Mesenteric fat pad (tissue), 1 donor: ENCODE measurements at places on chromosomes 12 and 14. TPM values are rescaled to one million over a fixed set of nuclear protein-coding genes. Genes with fewer than 3 reads are reported as not detected.

The ATL1 gene
- 3.6 TPM for total RNA-seq

The TAS2R31 gene
- total RNA-seq = 3.7 TPM

The LAG3 gene
- 1.3 TPM for total RNA-seq

The TMEM63C gene
- total RNA-seq = 0.51 TPM

The NEUROD4 gene
- total RNA-seq = not detected

The P3H3 gene
- total RNA-seq = 11.1 TPM

The CISTR gene
- not detected for total RNA-seq

The EID3 gene
- 8.2 TPM for total RNA-seq

The LTBP2 gene
- total RNA-seq = 58.2 TPM

The FAM181A gene
- not detected for total RNA-seq

The SYCP3 gene
- total RNA-seq = not detected

GRCh38 chr14:74148705-74149104, 63.9 kb downstream of the LIN52 start:
- DNase-seq = no peak

DNA sequence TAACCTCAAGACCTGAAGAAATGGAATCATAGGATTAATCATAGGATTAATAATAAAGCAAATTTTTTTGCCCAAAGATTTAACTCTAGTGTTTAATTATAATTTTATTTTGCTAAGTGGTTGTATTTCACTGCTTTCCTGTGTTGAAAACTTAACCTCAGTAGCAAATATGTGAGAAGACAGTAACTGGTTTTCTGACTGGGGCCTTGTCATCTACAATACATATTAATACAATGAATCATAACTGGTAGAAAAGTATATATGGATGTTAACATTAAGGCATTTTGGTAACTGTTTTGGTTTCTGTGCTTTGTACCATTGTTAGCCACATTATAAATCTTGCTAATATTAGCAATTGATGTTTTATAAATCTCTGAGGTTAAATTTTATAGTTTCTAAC, 92.2 kb downstream of the ACSS3 start:
- no peak for DNase-seq

- DNase-seq = no peak
Measured at GRCh38 chr12:114063435-114063834, 97.3 kb upstream of the RBM19 start.

DNA sequence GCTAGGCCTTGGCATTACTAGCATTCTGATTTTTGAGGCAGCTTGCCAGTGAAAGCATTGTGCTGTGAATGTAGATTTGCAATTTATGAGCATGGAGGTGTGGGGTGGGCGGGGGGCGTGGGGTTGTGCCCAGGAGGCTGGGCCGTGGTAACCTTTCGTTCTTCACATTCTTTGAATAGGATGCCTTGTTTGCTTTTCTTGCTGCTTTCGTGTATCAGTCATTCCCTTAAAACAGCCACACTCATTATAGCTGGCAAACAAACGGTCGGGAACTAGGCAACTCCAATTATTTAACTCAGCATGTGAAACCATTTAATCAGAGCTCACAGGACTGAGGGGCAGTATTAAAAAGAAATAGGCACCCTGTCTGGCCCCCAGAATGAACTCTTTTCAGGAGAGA, 115.9 kb upstream of the PELI2 start:
- no peak for DNase-seq

- DNase-seq = no peak
Measured at GRCh38 chr14:56333359-56334292, 215.4 kb downstream of the PELI2 start.

GRCh38 chr12:11687528-11687927, 38.1 kb downstream of the ETV6 start:
- no peak for DNase-seq

- peak; percentile 16 for DNase-seq
Measured at GRCh38 chr12:51870504-51870903, 17.4 kb upstream of the ANKRD33 start.

DNA sequence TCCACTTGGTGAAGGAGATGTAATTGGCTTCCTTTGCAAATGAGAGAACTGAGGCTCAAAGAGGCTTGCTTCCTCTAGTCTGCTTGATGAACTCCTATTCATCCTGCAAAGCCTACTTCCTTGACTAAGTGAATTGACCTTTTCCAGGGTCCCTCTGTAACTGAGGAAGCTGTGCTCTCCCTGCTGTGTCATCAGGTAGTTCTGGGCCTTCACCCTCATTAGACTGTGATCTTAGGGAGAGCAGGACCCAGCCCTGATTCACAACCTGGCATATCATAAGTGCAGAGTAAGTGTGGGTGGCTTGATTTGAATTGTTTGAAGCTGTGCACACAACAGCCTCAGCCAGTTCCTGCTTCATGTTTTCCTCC, 16.3 kb downstream of the ASB2 start:
- no peak for DNase-seq

- DNase-seq = no peak
Measured at GRCh38 chr14:55773312-55773711, 193.3 kb downstream of the KTN1 start.

DNA sequence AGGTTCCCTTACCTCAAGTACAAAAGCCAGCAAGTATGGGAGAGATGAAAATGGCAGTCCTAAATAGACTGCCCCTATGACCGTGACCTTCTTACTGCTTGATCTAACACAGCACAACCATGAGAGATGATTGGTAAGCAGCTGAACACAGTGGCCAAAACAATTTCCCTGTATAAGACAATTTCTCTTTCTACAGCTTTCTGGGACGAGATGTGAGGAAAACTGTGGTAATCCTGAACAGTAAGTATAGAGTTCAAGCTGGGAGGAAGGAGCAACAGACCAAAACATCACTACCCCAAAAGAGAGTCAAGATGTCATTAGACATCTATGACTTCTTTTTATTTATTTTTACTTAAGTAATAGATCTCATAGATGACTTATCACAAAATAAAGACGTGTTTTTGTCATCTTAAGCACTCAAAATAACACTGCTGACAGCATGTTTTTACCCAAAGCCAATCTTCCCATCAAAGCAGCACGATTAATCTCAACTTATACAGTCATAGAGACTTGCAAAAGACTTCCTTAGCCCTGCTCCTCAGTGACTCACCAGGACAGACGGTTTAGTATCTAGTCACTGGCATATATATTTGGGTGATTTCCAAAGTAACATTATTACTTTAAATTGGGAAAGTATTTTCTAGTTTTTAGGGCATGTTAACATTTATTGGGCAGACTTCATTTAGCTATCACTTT, 3.7 kb downstream of the TMEM52B start:
- no peak for DNase-seq

GRCh38 chr12:26318661-26319068, 123.3 kb downstream of the SSPN start:
- no peak for DNase-seq

GRCh38 chr14:44782775-44783238, 178.9 kb downstream of the KLHL28 start:
- DNase-seq = no peak

- DNase-seq = no peak
Measured at GRCh38 chr14:101797856-101798255, 36.3 kb downstream of the PPP2R5C start.

DNA sequence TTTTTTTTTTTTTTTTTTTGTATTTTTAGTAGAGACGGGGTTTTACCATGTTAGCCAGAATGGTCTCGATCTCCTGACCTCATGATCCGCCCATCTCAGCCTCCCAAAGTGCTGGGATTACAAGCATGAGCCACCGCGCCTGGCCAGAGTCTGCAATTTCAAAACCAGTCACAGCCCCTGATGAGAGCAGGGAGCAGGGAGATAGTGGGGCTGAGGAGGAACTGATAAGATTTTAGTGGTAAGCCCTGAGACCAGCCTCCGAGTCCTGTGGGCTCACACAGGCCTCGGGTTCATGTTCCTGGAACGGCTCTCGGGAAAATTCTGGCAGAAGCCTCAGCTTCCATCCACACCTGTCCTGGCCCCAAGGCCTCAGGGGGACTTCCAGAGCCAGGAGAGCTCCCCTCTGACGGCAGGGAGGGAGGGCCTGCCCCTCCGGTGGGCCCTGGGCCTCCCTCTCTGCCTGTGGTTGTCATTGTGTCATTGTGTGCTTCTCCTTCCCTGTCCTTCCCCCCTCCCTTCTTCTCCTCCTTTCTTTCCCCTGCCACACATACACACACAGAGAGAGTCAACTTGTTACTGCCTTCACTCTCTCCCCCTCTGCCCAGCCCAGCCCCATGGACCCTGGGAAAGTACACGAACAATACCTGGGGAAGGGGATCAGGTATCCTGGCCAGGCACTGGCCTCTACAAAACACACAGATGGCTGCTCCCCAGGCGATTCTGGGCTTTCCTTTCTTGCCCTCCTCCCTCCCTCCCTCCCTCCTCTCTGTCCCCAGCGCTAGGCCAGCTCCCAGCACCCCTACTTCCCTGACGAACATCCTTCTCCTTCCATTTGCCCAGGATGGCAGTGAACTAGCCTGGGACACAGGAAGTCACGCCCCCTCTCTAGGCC, 294.1 kb downstream of the DPF3 start:
- DNase-seq = no peak

DNA sequence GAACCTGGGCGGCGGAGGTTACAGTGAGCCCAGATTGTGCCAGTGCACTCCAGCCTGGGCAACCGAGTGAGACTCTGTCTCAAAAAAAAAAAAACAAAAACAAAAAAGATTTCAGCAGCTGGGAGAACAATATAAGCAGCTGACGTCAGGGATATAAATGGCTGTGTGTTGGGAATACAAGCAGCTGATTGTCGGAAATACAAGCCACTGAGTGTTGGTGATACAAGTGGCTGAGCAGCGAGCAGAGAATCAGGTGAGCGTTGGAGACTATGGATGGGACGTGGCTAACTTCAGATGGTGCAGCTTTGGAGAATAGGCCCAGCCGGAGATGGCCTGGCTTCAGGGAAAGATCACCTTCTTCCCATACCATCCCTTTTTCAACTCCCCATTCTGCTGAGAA, 32.0 kb downstream of the PSEN1 start:
- DNase-seq = no peak

- no peak for DNase-seq
Measured at GRCh38 chr14:51394384-51394783, 154.3 kb downstream of the TMX1 start.

DNA sequence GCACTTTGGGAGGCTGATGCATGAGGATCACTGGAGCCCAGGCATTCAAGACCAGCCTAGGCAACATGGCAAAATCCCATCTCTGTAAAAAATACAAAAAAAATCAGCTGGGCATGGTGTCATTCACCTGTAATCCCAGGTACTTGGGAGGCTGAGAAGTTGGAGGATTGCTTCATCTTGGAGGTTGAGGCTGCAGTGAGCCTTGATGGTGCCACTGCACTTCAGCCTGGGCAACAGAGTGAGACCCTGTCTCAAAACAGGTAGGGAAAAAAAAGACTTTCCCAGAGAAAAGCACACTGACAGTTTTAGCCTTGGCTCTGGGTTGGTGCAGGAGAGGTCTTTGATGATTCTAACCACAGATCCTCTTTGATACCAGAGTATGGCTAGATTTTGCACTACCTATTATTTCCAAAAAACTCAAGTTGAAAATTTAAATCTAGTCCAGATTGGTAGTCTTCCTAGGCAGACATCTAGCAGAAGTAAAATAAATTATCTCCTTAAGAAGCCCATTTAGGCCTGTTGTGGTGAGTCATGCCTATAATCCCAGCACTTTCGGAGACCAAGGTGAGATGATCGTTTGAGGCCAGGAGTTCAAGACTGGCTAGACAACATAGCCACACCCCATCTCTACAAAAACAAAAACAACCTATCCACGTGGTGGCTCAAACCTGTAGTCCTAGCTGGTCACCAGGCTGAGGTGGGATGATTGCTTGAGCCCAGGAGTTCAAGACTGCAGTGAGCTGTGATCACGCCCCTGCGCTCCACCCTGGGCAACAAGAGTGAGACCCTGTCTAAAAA, 18.6 kb downstream of the LARP4 start:
- DNase-seq = no peak

GRCh38 chr12:89983622-89984021, 275.0 kb upstream of the ATP2B1 start:
- DNase-seq = no peak

DNA sequence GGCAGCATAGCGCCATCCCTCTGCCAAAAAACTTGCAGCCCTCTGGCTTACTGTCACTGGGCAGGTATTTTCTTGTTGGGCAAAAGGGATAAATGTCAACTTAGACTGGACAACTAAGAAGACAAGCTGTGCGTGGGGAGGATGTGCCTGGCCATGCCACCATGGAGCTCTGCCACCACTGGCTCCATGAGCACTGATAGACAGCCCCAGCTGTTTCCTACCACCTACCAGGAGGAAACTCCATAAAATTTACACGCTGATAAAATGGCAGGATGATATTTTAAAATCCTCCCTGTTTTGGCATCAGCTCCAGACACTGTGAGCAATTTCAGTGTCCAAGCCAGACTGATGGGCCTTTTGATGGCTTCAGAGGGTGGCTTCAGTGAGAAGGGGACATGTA, 7.1 kb upstream of the GALNT16 start:
- DNase-seq = no peak

GRCh38 chr12:122022393-122023338, 982 bp downstream of the BCL7A start:
- no peak for DNase-seq

DNA sequence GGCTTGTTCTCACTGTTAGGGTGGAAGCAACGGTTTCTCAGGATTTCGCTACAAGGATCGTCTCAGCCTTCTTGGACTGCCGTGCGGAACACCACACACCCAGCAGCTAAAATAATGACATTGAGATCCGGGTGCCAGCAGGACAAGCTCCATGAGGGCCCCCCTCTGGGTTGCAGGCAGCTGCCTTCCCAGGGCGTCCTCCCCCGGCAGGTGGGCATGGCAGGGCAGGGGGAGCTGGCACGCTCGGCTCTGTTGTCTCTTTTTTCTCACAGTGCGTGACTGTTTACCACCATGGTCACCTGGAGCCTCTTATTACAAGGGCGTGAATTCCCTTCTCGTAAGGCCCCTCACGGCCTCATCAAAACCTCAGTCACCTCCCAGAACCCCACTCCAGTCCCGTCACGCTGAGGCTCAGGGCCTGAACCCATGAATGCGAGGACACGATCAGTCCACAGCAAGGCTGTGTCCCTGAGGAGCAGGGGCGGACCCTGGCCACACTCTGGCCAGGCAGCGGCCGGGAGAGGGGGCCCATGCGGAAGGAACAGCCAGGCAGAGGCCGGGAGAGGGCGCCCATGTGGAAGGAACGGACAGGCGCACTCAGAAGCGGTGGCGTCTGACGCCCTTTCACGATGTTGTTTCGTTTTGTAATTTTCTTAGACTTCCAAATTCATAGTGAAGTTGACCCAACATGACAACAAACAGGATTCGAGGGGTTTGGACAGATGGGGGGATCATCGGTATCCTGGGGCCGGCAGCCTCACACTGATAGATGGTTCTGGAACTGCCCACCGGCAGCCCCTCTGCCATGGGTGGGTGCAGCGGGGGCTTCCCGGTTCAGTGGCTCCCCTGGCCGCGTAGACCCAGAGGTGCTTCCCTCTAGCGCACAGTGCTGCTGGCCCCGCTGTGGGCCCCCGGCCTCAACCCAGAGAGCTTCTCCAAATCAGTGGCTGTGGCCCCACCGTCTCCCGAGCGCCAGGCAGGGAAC, 10.0 kb downstream of the LRCOL1 start:
- DNase-seq = no peak

DNA sequence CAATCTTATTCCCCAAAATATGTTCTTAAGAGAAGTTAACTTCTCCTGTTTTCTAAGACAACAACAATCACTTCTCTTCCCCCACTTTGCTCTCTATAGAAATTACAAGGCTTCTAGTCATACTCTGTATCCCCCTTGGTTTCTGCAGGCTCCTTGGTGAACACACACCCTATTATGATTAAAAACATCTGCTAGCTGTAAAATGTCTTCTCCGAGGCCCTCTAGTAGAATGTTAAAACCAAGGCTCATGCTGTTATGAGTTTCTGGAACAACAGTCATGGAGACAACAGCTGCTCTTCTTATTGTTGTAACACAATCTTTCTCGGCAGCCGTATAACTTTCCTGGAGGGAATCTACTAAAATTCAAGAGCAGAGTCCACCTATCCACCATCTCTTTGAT, 397.5 kb upstream of the CCDC196 start:
- no peak for DNase-seq

- no peak for DNase-seq
Measured at GRCh38 chr14:85315290-85315689, 214.7 kb upstream of the FLRT2 start.
